ENCODE measurements at places on chromosomes 5 and 9. TPM values are rescaled to one million over a fixed set of nuclear protein-coding genes. Genes with fewer than 3 reads are reported as not detected.

The MLANA gene
- not detected for total RNA-seq

The RRAGA gene
- total RNA-seq, result 39.0 TPM

The SECISBP2 gene
- total RNA-seq, result 95.8 TPM

The MARCOL gene
- total RNA-seq, result not detected

The MAMDC2 gene
- total RNA-seq, result not detected

The PDGFRB gene
- 93.1 TPM for total RNA-seq

The CKMT2 gene
- not detected for total RNA-seq

The NAIF1 gene
- total RNA-seq, result 12.6 TPM

The LCN9 gene
- total RNA-seq, result not detected

The PCDHB6 gene
- total RNA-seq, result not detected

The FANCC gene
- total RNA-seq, result 9.9 TPM

The FOXI1 gene
- not detected for total RNA-seq

The C5orf34 gene
- 1.3 TPM for total RNA-seq

The PTPRD gene
- 0.05 TPM for total RNA-seq

The IFNA2 gene
- not detected for total RNA-seq

The INSL4 gene
- total RNA-seq, result not detected

The HACD4 gene
- total RNA-seq, result 14.4 TPM

The OR13C5 gene
- total RNA-seq, result not detected

The LOX gene
- total RNA-seq, result 0.05 TPM

The LHX3 gene
- 0.38 TPM for total RNA-seq

The PCDHGC4 gene
- total RNA-seq, result 0.31 TPM

The F2RL2 gene
- not detected for total RNA-seq

The FOXD4L3 gene
- total RNA-seq, result not detected

The RNF180 gene
- total RNA-seq, result not detected

The ZER1 gene
- total RNA-seq, result 35.0 TPM

The PALM2AKAP2 gene
- not detected for total RNA-seq

The DMRT3 gene
- total RNA-seq, result not detected

The CCNO gene
- total RNA-seq, result not detected

The TNIP1 gene
- total RNA-seq, result 153 TPM

The SLC38A9 gene
- total RNA-seq, result 27.0 TPM

The NIPAL4 gene
- total RNA-seq, result 1.3 TPM

The PLCXD3 gene
- total RNA-seq, result not detected

The ARL14EPL gene
- total RNA-seq, result not detected

The IL13 gene
- not detected for total RNA-seq

The KIF24 gene
- total RNA-seq, result 0.50 TPM

The C5orf52 gene
- not detected for total RNA-seq

The SPINK5 gene
- total RNA-seq, result not detected

The SCGB3A2 gene
- total RNA-seq, result 1.2 TPM

The FAM151B gene
- total RNA-seq, result 0.21 TPM

The GPR150 gene
- total RNA-seq, result 0.97 TPM

The ZFAND5 gene
- 318 TPM for total RNA-seq

The ENTPD2 gene
- total RNA-seq, result not detected

The MYOT gene
- total RNA-seq, result not detected

The GCNT4 gene
- total RNA-seq, result 0.52 TPM

The SPATA31A3 gene
- not detected for total RNA-seq

The ARL10 gene
- 6.8 TPM for total RNA-seq

The GABRB2 gene
- total RNA-seq, result not detected

The TRIM36 gene
- total RNA-seq, result 0.25 TPM

All from natural killer cell (primary cell).